Activated T-helper 9 cell treated with anti-CD3 and anti-CD28 coated beads, Interleukin-2, amount 50 U/mL, for 16 hours (primary cell): ENCODE measurements at places on chromosomes 6 and 20.

GRCh38 chr6:150373260-150373701, 4.5 kb downstream of the IYD start:
- DNase-seq, result no peak

DNA sequence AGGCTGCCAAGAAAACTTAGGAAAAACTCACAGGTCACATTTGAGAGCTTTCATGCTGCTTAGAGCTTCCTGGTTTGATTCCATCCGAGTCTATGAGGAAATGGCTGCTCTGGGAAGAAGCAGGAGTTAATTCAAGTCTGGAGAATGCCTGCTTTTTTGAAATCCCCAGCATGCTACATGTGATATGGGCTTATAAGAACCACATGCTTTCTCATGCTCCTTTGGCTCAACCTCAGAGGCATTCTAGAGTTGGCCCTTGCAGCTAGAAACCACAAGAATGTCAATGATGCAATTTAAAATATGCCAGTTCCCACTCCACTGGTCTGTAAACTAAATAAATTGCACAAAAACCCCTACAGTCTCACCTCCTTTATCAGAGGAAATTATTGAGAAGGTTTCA, 142.9 kb upstream of the OLIG3 start:
- no peak for DNase-seq

GRCh38 chr6:43457643-43458042, 2.3 kb upstream of the DLK2 start:
- no peak for DNase-seq

DNA sequence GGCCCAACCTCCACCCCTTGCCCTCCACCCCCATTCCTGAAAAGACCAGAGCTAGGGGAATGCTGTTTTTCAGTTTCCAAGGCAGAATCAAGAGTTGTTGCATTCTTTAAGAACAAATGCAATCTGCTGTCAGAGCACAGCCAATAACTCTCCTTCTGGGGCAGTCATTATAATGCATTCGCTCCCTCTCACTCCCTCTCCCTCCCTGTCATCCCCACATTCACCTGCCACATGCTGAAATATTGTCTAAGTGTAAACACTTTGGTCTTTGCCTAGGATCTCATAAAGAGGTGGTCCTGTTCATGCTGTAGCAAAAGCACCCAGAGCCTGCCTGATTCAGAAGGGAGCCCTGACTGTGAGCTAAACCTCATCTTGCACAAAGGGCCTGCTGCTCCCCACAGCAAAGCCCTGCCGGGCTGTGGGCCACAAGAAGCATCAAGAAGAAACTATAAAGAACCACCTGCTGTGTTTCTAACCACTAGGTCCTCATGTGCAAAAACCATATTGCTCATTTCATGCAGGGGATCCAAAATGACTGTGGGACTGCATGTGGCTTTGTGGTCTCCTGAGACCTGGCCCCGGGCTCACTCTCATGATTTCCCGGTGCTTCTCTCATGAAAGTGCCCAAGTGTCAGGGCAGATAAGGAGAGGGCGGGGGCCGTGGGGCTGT, 85.6 kb downstream of the GPR6 start:
- DNase-seq, result no peak
